CD4-positive, alpha-beta T cell treated with Interleukin-21 for 1 hour (primary cell): ENCODE measurements at places on chromosomes 2 and 18.

DNA sequence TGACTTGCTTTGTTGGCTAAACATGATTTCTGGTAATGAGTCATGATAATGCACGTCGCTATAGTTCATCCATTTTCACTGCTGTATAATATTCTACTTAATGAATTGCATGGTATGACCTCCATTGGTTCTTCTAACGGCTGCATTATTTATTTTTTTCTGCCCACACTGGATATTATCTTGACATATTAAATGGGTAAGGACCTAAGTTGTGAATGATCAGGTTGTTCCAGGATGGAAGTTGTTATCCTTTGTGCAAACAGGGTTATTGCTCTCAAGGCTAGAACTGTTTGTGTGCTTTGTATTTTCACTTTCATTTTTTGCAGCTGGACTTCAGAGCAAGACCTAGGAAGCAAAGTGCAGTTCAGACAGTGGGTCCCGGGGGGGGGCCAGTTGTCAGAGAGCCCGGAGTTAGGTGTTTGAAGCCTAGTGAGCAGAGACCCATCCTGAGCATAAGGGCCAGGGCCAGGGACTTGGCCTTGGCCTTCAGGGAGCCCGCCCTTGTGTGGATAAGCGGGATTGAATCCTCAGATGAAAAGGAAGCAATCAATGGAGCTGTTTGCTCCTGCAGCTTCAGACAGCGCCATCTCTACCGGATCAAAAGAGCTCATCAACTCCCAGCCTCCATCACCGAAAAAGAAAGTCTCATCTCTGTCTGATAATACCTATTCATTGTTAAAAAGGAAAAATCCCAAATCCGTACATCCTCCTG, 48.2 kb downstream of the AGAP1 start:
- no peak for DNase-seq

DNA sequence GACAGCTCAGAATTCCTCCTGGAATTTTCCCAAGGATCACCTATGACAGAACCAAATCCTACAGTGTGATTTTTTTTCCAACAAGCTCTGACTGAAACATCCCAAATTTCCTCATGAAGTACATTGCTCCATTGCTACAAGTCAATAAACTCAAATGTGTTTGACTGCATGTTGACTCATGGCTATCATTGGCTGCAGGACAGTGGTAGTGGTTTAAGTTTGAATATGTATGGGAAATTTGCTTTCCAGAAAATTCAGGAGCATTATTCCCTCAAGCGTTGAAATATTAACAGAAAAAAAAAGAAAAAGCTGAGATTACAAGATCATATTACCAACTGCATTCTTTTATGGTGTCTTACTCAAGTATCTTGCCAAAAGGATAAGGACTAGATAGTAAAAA, 402.8 kb upstream of the DSEL start:
- no peak for DNase-seq

DNA sequence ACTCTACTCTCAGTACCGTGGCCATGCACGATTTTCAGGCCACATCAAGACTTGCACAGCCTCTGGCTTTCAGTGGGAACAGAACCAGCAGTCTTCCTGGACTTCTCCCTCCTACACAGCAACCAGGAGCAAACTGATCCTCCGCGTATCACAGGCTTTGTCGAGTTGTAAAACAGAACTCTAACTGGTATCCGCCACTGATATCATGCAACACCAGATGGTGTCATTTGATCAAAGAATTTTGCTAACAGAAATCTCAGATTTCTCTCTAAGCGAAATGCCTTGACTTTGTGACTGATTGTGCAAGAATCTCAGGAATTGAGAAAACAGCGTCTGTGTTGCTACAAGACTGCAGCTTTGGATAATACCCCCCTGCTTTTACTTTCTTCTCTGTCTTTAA, 85.7 kb downstream of the COPS8 start:
- DNase-seq, result no peak

DNA sequence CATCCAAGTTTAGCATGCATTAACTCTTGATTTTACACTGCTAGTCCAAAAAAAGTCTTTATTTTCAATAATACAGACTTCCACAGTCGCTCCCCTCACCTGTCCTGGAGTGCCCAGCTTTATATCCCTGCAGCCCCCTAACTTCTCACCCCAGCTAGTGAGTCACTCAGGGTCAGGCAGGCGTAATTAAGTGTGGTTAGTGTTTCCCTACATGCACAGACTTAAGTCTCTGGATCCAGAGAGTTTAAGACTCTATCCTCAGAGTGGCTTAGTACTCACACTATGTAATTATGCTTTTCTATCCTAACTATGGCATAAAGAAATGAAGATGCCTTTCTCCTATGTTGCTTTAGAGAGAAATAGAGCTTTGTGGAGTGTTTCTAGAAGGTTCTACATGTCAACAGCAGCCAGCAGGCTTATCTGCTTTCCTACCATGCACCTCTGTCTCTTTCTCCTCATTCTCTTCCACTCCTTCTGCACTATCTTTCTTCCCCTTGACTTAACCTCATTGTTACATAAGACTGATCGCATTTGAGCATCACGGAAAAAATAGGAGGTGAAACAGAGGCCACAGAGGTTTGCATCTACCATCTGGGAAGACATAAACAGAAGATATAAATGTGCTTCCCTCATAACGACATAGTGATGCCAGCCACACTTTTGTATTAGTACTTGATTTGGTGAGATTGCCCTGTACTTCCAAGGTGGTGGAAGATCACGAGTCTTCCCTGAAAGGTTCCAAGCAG, 34.4 kb upstream of the PMAIP1 start:
- no peak for DNase-seq

GRCh38 chr18:24397694-24398368, at the start of gene OSBPL1A:
Gene OSBPL1A (minus strand): TSS chr18:24397824. CDS start chr18:24377533, 20,291 bp downstream.
- peak; percentile 85 for DNase-seq

DNA sequence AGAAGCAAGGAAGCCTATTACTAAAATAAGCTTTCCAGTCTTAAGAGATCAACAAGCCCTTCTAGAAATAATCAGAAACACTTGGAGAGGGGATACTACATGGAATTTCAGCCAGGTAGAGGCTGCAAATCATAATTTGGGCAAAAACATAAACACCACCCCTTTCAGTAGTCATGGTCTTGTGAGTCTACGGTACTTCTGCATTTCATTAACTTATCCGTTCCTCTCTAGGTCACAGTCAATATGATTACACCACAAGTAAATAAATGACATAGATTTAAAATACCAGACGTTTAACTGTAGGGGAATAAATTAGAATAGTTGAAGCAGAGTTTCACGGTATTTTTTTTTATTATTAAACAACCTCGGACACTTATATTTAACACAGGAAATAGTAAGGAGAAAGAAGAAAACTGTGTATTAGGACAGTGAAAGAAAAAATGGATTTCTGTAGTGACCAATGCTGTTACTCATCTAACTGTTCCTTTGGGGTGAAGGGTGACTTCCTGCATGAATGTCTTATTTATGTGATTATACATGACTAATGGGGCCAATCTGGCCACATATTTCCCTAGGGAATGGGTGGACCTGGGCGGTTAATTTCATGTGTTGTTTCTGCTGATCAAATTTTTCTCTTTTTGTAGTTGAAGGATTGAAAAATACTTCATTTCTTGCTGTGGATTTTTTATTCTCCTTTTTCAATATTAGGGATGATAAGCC, 456.6 kb upstream of the UBE2E3 start:
- DNase-seq, result no peak

GRCh38 chr2:207561386-207562080, 31.8 kb downstream of the CREB1 start:
- DNase-seq, result no peak

DNA sequence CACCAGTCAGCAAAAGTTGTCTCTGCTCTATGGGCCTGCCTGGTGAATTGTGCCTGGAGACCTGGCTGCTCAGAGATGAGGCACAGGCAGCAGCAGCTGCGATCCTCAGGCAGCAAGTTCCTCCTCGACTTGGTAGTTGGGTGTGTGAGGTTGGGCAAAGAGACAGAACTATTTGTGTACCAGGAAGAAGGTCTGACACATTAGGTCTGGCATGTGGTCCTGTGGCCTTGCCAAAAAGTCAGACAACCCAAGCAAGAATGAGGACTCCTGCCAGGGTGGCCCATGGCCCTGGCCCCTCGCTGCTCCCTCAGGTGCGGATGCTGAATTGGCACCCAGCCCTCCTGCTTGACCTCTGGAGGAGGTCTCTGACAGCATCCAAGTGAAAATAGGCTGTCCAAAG, 192.7 kb downstream of the DYSF start:
- DNase-seq, result no peak
